ENCODE measurements at places on chromosomes 2 and 18.
A peak's percentile ranks its signal among the peaks of the same experiment; 100 is the strongest.

DNA sequence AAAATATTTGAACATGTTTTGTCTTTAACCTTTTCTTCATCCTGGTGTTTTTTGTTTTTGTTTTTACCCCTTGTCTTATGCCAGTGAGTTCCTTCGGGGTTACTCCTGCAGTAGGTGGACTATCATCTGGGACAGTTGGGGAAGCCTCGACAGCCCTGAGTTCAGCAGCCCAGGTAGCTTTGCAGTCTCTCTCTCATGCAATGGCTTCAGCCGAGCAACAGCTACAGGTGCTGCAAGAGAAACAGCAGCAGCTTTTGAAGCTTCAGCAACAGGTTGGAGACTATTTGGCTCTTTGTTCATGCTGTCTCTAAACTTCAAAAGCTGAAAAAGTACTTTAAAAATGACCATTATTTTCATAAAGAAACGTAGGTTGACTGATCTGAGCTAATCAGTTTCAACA is 106.3 kb downstream of the BIRC6 start:
- DNase-seq, result no peak

- no peak for DNase-seq
Measured at GRCh38 chr2:36485521-36485920, 112.4 kb downstream of the FEZ2 start.

DNA sequence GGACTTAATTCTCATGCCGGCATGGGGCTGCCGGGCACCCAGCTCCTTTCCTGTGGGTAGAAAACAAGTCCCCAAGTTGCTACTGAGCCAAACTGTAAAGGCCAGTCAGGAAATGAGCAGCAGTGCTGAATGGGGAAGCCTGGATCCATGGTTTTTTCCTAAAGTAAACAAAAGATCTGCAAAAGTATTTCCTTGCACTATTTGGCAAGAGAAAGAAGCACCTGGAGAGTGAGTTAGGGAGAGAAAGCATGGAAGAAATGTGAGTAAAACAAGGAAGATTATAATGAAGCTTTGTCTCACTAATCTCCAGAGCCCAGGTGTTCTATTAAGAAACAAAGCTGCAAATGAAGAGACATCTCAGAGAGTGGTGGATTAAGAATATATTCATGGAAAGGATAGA is 117.6 kb downstream of the METTL8 start:
- DNase-seq, result no peak

GRCh38 chr2:85470850-85471800 is 52.6 kb downstream of the SH2D6 start:
- DNase-seq, result peak; percentile 90

DNA sequence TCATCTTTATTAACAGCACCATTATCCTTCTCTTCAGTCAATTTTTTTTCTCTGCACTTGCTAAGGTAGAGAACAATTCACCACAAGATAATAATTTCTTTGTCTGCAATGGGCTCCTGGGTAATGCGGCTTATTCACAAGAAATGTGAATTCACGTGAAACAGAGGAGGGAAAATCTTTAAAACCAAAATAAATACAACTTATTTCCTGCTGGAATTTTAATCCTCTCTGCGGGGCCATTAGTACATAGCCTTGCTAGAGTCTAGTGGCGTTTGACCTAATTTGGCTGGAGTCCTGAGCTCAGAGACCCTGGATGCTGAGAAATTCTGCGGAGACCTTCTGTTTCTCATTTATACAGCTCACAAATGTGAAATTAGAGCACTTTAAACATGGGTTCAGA is 319.3 kb upstream of the MMADHC start:
- no peak for DNase-seq

GRCh38 chr18:23930002-23930401 is 84.6 kb upstream of the TTC39C start:
- DNase-seq, result no peak

- no peak for DNase-seq
Measured at GRCh38 chr2:107737756-107738155, 88.9 kb upstream of the RGPD4 start.

- no peak for DNase-seq
Measured at GRCh38 chr18:79397247-79397829, 1.6 kb downstream of the NFATC1 start.

DNA sequence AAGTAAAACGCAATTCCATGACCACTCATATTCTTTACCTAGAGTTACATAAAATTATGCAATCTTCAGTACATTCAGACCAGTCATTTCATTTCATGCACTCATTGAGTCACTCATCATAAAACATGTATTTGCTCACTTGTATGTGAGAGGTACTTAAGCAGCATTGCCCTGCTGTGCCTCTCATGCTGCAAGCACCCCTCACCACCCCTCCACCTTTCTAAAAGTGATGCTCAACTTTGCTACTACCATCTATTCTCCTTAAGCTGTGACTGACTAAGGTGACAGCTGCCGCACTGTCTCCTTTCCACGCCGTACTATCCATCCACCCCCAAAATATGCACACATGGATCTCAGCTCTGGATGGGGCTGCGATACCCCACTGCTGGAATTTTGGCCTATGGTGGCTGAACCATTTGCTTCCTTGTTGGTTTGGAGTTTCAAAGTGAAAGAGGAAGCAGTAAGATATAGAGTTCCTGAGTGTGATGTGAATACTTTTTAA is 7.2 kb downstream of the ARHGAP25 start:
- no peak for DNase-seq

GRCh38 chr2:51959696-51960095 is 927.8 kb upstream of the NRXN1 start:
- DNase-seq, result no peak
